ENCODE measurements at places on chromosomes 2 and 18.

- no peak for DNase-seq
Measured at GRCh38 chr2:8090748-8091700, 590.8 kb upstream of the ID2 start.

- no peak for DNase-seq
Measured at GRCh38 chr2:85959185-85959584, 70.4 kb upstream of the ST3GAL5 start.

DNA sequence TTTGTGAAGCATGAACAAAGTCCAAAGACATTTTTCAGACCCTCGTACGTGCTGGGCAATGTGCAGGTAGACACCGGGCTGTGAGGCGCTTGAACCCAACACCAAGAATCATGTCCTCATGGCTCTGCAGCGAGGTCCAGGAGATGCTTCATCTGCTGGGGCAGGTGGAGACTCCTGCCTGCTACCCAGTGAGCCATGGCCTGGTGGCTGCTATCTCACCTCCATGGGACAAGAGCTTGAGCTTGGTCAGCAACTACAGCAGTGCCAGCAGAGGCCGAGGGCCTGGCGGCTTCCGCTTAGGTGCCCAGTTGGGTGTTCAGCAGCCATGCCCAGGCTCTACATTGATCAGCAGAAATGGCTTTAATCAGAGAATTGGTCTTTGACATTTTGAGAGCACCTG is 281.0 kb upstream of the HS6ST1 start:
- DNase-seq, result no peak

DNA sequence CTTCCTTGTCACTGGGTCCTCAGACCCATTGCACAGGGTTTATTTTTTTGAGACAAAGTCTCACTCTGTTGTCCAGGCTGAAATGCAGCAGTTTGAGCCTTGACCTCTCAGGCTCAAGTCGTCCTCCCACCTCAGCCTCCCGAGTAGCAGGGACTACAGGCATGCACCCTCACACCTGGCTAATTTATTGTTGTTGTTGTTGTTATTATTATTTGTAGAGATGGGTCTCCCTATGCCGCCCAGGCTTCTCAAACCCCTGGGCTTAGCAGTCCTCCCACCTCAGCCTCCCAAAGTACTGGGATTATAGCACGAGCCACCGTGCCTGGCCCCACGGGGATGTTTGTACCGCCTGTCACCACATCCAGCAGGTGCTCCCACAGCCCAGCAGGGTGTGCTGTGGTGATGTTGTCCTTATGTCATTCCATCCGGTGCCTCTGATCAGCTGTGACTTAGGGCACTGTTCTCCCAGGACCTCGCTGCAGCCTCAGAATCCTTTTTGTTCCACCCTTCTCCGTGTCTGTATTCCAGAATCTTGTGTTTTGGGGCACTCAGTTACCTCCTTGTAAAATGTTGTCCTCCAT is 182.3 kb downstream of the INO80D start:
- DNase-seq, result no peak

- no peak for DNase-seq
Measured at GRCh38 chr2:128536925-128537620, 218.4 kb upstream of the HS6ST1 start.

- DNase-seq, result no peak
Measured at GRCh38 chr2:44137872-44138551, 30.7 kb upstream of the PPM1B start.

GRCh38 chr18:79403723-79404566 is 8.2 kb downstream of the NFATC1 start:
- no peak for DNase-seq

DNA sequence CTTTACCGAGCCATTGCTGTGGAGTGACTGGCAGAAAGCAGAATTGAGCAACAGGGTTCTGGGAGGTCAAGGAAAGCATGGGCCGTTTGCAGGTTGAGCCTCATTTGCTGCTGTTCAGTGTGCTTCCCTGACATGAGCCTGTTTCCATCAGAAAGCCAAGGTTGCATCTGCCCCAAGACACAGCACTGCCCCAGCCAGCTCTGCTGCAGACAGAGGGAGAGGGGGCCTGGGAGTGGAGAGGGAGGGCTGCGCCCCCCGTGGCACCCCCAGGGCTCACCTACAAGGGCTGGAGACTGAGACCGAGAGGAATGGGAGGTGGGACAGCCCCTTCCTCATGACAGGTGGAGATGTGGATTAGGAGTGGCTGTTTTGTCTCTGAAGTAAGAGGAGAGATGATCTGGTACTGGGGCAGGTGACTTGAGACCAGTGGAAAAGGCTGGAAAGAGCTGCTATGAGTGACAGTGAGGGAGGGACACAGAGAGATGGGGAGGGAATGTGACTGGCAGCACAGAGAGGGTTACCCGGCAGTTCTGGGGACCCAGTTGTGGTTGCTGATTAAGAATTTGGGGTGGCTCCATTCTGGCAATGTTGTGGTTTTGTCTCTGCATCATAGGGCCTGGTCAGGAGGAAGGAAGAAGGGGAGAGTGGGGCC is 218.0 kb downstream of the DYSF start:
- DNase-seq, result no peak

GRCh38 chr2:200456567-200456966 is 53.3 kb downstream of the KCTD18 start:
- DNase-seq, result no peak

- DNase-seq, result no peak
Measured at GRCh38 chr18:57801761-57802212, 1.3 kb downstream of the ATP8B1 start.

- DNase-seq, result no peak
Measured at GRCh38 chr18:74065366-74065765, 82.3 kb downstream of the FBXO15 start.

GRCh38 chr2:238946318-238947242 is 98.7 kb downstream of the TWIST2 start:
- DNase-seq, result peak; percentile 16

DNA sequence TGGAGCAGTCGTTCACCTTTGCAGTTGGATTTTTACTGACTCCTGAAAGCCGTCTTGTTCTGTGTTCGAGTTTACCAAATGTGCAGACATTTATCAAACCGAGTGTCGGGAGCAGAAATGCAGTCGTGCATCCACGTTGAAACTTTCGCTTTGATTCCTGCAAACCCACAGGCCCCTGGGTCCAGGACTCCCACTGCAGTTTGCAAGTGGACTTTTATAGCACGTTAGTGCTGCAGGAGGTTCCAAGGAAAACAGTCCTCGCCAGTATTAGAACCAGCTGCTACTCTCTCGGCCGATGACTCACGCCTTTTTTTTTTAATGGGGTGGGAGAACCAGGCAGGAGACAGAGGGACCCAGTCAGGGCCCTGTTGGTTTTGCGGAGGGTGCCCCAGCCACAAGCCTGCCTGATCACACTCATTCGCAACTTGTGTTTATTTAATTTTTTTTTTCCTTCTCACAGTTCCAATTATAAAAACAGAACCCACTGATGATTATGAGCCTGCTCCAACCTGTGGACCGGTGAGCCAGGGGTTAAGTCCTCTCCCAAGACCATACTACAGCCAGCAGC is 90.1 kb downstream of the NFATC1 start:
- no peak for DNase-seq

- no peak for DNase-seq
Measured at GRCh38 chr2:189157456-189157855, 22.1 kb downstream of the COL5A2 start.

- no peak for DNase-seq
Measured at GRCh38 chr18:12256951-12257350, 2.8 kb downstream of the CIDEA start.

DNA sequence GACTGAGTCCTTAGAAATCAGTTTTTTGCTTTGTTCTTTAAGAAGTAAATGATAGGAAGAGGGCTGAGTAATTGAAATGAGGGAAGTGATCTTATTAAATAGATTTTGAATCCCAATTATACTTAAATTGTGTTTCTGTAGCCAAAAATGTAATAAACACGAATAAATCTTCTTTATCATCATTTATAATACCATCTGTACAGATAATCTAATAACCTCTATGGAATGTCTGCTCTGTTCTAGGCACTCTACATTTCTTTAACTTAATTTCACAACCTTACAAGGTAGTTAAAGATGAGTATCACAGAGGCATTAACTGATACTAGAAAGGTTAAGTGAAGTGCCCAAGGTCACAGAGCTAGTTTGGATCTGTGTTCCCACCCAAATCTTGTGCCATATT is 14.3 kb upstream of the SCN2A start:
- DNase-seq, result no peak

- DNase-seq, result no peak
Measured at GRCh38 chr2:159251296-159252173, 35.0 kb downstream of the WDSUB1 start.

Measured in dorsolateral prefrontal cortex (tissue), 122 donors.